ENCODE measurements at places on chromosomes 12 and 14.

DNA sequence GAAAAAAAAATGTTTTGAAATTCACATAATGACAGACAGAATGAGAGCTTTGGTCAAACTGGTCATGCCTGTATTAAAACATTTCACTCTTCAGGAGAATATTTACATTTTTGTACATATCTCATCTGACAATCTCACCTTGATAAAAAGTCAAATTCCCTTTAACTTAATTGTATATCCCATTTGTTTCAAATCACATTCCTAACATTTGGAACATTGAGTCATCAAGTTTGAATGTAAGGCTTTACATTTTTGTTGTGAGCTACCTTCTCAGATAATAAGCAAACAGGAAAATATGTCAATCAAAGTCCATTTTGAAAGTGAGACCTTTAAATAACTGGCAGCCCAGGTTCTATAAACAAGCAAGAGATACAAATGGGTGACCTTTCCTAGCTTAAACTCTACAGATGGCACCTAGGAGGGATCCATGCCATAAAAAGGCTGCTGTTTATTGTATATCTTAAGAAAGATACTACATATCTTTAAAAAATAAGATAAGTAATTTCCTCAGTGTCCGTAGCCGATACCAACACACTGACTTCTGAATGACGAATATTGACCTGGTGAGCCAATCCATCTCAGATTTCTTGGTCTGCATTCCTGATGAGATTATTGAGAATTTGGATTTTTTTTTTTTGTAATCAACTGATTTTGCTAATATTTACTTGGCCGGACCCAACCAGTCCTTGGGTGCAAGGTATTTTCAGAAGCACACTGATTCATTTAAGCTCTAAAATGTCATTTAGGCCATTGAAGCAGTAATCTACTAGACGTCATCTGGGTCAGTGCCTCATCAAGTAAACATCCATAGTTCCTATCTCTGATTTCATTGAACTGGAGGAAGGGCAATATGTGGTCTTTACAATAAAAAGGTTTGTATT lies 259.6 kb downstream of the BTG1 start:
- no peaks in the 10 kb centered on the region for H3K27me3 ChIP-seq
- H3K4me3 ChIP-seq: no peak overlapping the region
- DNase-seq: no peak
- no peaks in the 10 kb centered on the region for H3K36me3 ChIP-seq

- H3K27ac ChIP-seq: no peak overlapping the region
- DNase-seq: no peak
- H3K36me3 ChIP-seq: no peaks in the 10 kb centered on the region
- H3K4me1 ChIP-seq: no peaks in the 10 kb centered on the region
- no peak overlapping the region for H3K4me3 ChIP-seq
Measured at GRCh38 chr12:111067498-111067897, 147.1 kb upstream of the MYL2 start.

- H3K36me3 ChIP-seq: no peaks in the 10 kb centered on the region
- H3K4me1 ChIP-seq: peaks cover 7% of the 10 kb centered on the region
- no peak for DNase-seq
- H3K27ac ChIP-seq: no peak overlapping the region
- peaks cover 70% of the 10 kb centered on the region for H3K27me3 ChIP-seq
Measured at GRCh38 chr12:113054948-113055486, 1.5 kb upstream of the DTX1 start.

DNA sequence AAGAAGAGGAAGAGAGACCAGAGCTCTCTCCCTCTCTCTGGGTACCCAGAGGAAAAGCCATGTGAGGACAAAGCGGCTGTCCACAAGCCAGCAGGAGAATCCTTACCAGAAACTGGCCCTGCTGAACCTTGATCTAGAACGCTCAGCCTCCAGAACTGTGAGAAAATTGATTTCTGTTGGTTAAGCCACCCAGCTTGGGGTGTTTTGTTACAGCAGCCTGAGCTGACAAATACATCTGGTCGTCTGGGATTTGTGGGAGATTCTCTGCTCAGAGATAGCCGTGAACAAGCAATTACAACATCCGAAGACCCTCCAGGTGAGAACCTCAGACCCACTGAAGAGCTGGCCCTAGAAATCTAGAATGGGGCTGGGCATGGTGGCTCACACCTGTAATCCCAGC lies 6.5 kb upstream of the PRIMA1 start:
- peaks cover 62% of the 10 kb centered on the region for H3K4me1 ChIP-seq
- H3K27ac ChIP-seq: no peak overlapping the region
- DNase-seq: no peak
- no peak overlapping the region for H3K4me3 ChIP-seq

DNA sequence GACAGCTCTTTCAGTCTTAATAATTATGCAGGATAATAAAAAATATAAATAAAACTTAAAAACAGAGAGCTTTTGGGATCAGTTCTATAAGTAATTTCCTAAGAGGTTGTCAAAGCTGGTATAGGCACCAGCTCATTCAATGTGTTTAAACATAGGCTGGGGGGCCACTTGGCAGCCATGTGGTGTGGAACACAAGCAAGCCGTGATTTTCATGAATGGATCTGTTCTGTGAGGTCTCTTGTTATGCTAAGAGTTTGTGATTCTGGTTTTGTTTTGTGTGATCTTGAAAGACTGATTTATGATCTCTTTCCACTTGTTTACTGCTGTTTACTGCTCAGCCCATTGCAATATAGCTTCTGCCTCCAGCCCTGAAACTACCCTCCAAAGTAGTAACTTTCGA lies 240.9 kb downstream of the FBXL14 start:
- DNase-seq: no peak
- H3K27me3 ChIP-seq: no peaks in the 10 kb centered on the region
- no peak overlapping the region for H3K4me3 ChIP-seq
- H3K4me1 ChIP-seq: peaks cover 12% of the 10 kb centered on the region
- no peaks in the 10 kb centered on the region for H3K36me3 ChIP-seq
